ENCODE measurements at places on chromosomes 1 and 21. TPM values are rescaled to one million over a fixed set of nuclear protein-coding genes. Genes with fewer than 3 reads are reported as not detected.

The RNU1-2 gene
- total RNA-seq, result 2,882 TPM

The C8A gene
- total RNA-seq, result not detected

The THEMIS2 gene
- 2.0 TPM for total RNA-seq

The LEMD1 gene
- 0.36 TPM for total RNA-seq

The LCE1C gene
- total RNA-seq, result not detected

The SMIM1 gene
- total RNA-seq, result 4.6 TPM

The PDZK1IP1 gene
- not detected for total RNA-seq

The LAMB3 gene
- 5.9 TPM for total RNA-seq

DNA sequence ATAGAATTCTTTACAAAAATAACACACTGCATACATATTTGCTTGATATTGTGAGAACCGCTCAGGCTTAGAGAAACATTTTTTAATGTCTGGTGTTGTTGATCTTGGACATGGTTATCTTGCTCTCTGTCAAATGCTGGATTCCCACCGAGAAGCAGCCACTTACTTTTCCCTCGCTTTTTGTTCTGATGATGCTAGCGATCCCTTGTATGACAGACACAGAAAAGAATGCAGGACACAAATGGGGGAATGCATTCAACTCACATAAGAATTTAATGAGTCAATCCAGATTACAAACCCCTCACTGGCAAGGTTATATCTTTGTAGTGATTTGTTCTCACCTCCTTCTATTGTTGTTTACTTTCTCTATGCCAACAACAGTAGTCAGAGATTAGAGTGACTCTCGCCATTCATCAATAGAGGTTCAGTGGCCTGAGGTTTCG, 76.8 kb upstream of the AKT3 start:
- peak; percentile 94 for DNase-seq

- no peak for DNase-seq
Observed at GRCh38 chr1:208265122-208265469, 20.9 kb upstream of the PLXNA2 start.

DNA sequence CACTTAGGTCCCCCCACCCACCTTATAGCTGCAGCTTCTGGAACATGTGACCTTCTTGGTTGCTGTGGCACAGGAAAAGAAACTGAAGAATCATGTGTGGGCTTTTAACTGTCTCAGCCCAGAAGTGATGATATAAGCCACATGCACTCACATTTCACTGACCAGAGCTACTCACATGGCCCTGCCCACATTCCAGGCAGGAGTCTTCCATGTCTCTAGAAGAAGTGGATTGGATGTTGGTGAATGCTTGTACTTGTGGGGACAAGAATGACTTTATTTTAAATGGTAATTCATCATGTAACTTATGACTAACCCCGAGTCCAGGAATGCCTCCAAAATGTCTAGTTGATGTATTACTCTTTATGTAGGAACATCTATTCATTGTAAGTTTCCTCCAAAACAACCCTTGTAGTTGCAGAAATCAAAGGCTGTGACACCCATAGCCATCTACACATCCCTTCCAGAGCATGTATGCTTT, 15.8 kb upstream of the CAMK1G start:
- DNase-seq, result peak; percentile 96

DNA sequence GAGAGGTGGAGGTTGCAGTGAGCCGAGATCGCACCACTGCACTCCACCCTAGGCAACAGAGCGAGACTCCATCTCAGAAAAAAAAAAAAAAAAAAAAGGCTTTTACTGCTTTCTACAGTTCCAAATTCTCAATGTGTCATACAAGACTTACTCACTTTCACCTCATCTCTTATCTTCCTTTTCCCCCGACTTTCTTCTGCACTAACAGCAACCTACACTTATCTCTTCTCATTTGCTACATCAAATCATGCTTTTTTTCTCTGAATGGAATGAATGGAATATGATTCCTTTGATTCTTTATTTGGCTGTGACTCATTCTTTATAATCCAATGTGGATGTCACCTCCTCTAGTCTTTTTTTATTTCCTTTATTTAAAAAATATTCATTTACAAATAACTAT, 168.4 kb upstream of the DMRTA2 start:
- peak; percentile 25 for DNase-seq

- no peak for DNase-seq
Observed at GRCh38 chr1:156406251-156406650, 37.2 kb downstream of the RHBG start.

GRCh38 chr1:60874718-60875117, 207.6 kb upstream of the NFIA start:
- peak; percentile 59 for DNase-seq

Data from fibroblast of the aortic adventitia (primary cell).